ENCODE measurements at places on chromosomes 7 and 10.

- DNase-seq: no peak
These were observed 52.3 kb downstream of the TACR2 start for GRCh38 chr10:69364232-69364940.

DNA sequence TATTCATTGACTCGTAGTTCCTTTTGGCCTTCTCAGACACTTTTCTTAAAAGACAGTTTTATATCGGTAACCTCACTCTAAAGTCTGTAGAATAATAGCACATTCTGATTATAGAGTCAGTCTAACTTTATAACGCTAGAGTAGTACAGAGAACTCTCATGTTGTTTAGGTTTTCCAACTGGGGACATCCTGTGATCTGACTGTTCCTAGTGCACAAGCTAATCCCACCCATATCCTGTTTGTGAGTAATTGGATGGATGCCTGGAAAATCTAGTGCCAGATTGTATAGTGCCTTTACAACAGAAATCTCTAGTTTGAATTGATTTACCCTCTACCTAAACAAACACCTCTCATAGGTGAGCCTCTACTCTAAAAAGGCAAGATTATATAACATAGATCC is 107.4 kb downstream of the ZEB1 start:
- peak; percentile 89 for DNase-seq

DNA sequence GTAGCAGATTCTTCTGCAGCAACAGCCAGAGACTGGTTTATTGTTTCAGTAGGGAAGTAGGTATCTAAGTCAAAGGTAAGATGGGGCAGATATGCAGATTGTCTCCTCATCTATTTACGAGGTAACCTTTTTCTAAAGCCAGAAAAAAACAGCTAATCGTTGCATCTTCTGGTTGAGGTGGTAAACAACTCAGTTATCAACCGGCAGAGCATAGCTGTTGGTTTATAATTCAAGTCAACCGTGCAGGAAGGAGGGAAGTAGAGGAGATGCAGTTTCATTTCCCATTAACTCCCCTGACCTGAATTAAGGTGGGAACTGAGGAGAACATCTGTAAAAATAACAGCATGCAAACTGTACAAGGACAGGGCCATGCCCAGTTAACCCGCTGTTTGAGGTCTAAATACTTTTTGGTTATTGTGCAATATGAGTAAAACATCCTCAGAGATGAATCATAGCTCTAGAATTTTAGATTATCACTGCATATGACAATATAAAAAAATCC is 156.5 kb upstream of the ITGB1 start:
- peak; percentile 67 for DNase-seq

GRCh38 chr10:132912713-132913558 is 29.4 kb downstream of the CFAP46 start:
- DNase-seq: no peak

DNA sequence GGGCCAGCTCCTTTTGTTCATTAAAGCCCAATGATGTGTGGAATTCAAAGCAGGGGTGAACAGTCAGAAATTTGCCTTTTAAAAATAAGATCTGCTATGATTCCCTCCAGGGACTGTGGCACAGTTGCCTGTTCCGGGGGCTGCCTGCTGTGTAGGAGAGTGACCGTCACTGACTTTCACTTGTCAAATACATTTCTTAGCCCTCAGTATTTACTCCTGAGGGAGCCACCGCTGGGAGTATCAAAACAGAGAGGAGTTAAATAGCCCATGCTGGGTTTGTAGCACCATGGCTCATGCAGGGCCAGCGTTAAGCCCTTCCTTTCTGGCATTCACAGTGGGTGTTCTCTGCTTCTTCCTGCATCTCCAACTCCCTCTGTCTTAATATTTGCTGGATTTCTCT is 897.8 kb downstream of the SORCS3 start:
- no peak for DNase-seq

GRCh38 chr7:91894781-91895480 is 14.4 kb upstream of the MTERF1 start:
- no peak for DNase-seq

DNA sequence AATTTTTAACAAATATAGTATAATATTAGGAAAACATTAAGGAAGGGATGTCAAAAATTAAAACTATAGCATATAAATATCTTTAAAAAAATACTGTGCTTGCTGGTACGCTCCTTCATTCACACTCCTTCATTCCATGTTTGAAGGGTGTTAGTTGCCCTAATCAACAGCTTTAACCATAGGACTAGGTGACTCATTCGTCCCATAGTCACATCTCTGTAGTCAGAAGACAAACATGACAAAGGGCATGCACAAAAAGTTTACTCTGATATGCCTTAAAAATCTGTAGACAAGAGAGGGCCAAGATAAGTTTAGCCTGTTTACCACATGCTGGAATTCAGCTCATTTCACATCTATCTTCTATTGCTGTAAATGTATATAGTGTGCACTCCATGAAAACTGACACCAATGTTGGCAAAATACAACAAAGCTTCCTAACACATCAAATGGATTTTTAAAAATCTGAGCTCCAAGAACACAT is 646 bp downstream of the FAM13C start:
- DNase-seq: peak; percentile 9

GRCh38 chr7:73823873-73824592 is 6.8 kb upstream of the CLDN4 start:
- no peak for DNase-seq

DNA sequence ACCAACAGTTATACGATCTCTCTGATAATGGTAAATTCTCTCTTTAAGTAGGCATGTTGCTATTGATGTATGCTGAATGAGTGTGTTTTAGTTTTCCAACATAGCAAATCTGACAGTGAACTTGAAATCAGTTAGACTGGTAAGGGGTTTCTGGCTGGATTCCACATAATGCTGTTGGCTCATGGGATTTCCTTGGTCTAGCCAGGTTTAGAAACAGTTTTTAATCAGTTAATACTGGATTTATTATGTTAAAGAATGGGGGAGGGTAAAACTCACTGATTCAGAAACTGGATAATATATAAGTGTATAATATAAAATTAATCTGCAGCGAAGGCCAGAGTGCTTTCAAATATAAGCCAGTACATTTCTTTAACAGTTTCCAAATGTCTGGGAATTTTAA is 55.6 kb downstream of the PCDH15 start:
- DNase-seq: no peak

GRCh38 chr10:25504306-25504705 is 329.5 kb downstream of the GPR158 start:
- DNase-seq: no peak

GRCh38 chr10:100327718-100328009 is 2.4 kb downstream of the PKD2L1 start:
- DNase-seq: no peak

DNA sequence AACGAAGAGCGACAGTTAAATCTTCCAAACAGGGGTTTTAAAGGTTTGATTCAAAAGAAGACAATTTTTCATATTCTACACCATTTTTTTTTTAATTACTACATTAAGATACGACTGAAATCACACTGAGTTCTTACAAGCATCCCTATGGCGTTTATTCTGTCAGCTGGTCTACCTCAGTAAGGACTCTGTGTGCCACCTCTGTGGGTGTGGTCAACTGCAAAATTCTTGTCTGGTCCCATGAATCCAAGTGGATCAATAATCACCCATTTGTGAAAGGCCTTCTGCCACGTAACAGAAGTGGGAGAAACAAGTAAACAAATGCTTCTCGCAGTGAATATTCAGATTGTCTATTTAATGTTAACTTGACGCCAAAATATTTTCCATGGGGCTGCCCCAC is 104.1 kb downstream of the GRB10 start:
- no peak for DNase-seq

DNA sequence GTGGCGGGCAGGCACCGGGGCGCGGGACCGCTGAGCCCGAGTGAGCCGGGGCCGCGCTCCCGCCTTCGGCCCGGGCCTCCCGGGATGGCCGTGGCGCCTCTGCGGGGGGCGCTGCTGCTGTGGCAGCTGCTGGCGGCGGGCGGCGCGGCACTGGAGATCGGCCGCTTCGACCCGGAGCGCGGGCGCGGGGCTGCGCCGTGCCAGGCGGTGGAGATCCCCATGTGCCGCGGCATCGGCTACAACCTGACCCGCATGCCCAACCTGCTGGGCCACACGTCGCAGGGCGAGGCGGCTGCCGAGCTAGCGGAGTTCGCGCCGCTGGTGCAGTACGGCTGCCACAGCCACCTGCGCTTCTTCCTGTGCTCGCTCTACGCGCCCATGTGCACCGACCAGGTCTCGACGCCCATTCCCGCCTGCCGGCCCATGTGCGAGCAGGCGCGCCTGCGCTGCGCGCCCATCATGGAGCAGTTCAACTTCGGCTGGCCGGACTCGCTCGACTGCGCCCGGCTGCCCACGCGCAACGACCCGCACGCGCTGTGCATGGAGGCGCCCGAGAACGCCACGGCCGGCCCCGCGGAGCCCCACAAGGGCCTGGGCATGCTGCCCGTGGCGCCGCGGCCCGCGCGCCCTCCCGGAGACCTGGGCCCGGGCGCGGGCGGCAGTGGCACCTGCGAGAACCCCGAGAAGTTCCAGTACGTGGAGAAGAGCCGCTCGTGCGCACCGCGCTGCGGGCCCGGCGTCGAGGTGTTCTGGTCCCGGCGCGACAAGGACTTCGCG is 534 bp downstream of the FZD9 start:
- DNase-seq: peak; percentile 19

- no peak for DNase-seq
These were observed 94.5 kb downstream of the COL26A1 start for GRCh38 chr7:101457001-101457750.

- no peak for DNase-seq
These were observed 91.1 kb downstream of the MPP7 start for GRCh38 chr10:28211759-28212158.

- no peak for DNase-seq
These were observed 120.4 kb upstream of the TARP start for GRCh38 chr7:38393874-38394273.

GRCh38 chr7:118214051-118214832 is 10.3 kb upstream of the ANKRD7 start:
- peak; percentile 82 for DNase-seq

DNA sequence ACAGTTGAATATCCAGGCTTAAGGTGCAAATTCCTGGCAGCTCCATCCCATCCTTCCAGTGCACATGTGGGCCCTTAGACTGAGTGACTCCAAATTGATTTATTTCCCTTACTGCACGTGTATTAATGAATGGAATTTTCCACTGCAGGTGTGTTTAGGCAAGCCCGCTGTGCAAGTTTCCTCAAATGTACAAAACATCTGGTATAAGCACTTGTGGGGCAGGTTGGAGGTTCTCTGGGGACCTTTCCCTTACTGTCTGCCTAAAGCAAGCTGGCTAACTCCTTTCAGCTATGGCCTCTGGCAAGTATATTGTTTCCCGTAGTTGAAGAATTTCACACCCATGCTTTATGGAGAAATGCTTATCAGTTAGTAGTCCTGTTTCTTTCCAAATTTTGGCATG is 25.3 kb upstream of the GIMAP6 start:
- no peak for DNase-seq

DNA sequence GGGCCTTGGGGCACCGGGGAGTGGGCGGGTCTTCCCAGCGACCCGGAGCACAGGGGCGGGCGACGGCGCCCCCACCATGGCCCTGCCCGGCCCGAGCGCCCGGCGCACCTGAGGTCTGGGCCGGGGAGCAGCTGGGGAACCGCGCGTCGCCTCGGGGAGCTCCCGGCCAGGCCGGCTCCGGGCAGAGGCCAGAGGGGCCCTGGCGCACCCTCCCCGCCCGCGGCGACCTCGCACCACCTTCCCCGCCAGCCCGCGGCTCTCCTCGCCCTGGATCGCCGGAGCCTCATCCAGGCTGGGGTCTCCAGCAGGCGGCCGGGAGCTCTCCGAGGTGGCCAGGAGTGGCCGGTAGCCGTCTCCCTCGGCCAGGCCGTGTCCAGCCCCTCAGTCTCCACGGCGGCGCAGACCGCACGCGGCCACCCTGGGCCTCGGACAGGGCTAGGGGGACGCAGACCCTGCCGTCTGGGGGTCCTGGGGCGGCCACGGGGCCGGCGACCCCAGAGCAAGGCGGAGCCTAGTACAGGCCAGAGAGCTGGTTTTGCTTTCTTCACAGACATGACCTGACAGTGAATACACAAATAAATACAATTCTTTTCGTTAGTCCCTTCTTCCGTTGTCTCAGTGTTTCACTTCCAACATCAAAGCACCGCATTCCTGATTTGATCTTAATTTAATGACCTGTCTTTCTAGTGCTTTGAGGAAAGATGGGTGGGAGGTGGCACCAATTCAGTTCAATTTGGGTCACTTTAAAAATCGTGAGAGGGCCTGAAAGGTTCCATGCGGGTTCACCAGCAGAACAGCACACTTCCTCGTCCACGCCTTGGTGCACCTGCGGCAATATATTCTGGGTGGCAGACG is 356.9 kb downstream of the DNAJB6 start:
- no peak for DNase-seq

DNA sequence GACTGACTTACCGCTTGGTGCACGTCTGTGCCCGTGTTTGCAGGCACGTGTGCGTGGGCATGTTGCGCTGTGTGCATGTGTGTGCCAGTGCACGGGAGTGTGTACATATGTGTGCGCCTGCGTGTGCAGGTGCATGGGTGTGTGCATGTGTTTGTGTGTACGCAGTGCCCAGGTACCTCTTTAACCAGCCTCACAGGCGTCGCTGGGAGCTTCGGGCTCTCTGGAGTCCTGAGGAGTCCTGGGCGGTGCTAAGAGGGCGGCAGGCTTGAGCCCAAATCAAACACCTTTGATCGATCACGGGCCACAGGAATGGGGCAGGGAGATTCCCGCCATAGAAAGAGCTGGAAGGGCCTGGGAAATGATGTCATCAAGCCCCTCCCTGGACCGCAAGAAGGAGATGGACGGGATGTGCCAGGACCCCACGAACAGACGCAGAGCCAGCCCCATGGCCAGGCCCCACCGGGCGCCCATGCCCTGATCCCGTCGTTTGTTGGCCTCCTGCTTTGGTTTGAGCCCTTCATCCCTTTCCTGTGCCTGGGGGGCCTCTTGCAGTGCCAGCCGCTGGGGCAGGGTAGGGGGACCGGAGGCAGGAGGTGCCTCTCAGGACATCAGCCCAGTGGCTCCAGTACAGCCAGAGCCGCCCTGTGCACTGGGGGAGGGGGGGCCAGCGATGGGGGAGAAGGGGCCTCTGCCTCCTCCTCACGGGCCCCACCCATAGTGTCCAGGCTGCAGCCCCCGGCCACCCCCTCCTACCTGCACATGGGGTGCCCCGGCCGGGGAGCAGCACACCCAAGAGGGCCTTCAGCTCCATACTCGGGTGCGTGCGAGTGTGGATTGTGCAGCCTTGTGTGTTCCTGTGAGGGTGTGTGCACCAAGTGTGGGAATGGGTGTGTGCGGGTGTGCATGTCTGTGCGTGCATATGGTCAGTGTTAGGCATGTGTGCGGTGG is 5.8 kb downstream of the KNDC1 start:
- no peak for DNase-seq

DNA sequence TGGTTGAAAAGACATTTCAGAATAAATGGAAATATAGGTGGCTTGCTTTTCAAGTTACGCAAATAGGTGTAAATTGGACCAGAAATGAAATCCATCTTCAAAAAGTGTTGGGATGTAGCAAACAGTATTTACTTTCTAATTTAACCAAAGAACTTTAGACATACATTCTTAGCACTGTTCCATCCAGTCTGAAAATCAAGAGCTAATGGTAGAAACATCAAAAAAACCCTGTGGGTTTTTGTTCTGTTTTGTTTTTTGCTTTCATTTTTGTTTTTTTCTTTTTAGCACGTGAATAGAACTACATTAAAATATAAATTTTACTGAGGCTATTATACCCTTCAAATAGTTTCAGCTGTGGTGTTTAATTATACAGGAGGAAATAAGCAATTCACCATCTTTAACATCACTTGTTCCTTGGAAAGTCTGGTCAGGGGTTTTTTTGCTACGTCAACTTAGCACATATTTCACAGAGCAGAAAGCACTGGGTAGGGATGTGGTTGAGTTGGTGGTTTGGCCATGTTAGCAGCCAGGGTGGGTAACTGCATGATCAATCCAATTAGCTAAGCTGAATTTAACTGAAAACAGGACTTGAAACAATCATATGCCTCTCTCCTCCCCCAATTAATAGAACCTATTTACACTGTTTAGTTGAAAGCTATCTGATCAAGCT is 275.4 kb upstream of the PFKP start:
- no peak for DNase-seq

All from fibroblast of skin of right quadriceps (primary cell).